ENCODE measurements at places on chromosomes 6 and 20. TPM values are rescaled to one million over a fixed set of nuclear protein-coding genes. Genes with fewer than 3 reads are reported as not detected.

Gene TUBB1
- total RNA-seq, result not detected

Gene VGLL2
- not detected for total RNA-seq

DNA sequence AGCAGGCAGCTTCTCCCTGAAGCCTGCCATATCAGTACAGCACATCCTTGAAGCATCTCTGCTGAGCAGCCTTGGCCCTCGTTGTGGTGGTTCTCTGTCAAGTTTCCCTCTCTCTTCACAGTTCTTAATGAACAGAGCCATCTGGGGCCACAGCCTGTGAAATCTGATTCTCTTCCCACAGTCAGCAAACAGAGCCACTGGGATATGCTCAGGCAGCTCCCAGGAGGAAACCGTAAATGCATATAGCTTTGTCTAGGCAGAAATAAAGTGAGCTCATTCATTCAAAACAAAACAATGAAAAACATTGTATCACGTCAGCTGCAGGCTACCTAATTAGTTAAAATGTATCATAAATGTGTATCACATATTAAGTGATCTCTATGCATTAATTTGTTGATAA is 80.3 kb downstream of the TBC1D7 start:
- peak; percentile 45 for DNase-seq

GRCh38 chr6:41538556-41539182 is 7.5 kb upstream of the FOXP4 start:
- peak; percentile 86 for DNase-seq

DNA sequence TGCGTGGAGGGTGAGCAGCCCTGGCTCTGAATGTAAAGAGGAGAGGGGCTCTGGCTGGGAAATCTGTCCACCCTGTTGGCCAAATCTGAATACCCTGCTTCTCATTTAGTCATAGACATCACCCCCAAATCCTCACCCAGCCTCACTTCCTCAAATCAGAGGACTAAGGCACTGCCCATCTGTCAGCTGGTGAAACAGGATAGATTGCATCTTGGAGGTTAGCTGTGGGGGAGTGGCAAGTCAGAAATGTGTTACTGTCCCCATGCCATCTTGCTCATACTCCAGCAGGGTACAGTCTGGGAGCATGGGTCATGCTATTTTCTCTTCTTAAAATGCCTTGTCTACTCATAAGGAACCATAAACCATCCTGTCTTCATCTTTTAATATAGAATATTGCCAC is 9.5 kb upstream of the DTNBP1 start:
- no peak for DNase-seq

DNA sequence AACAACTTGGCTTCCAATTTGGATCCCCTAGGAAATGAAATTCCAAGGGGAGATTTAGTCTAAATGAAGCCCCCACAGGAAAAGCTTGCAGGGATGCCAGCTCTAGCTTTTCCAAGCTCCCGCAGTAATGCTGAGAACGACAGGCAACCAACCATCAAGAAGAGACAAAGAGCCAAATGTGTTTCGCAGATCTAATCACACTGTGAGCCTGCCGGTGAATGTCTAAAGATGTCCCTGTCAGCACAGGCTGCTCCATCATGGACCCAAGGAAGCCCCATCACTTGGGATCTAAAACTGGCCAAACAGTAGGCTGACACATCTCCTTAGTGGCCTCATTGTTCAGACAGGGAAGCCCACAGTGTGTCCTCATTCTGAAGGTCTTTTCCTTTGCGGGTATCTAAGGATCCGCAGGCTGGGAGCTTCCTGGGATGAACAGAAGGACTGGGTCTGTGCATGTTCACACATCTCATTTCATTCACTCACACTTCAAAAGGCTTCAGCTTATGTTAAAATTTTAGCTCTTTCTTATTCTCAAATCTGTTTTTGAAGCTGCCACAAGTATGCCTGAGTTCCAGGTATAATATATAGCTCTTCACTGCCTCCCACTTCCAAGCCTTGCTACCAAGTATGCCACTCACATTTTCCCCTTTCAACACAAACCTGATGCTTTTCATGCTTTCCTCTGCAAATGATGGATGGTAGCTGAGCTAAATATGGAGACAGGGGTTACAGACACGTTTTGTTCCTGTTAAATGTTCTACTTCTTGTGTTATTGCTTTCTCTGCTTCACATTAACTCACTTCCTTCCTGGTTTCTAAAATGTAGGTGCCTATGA is 229.8 kb downstream of the HIVEP2 start:
- no peak for DNase-seq

DNA sequence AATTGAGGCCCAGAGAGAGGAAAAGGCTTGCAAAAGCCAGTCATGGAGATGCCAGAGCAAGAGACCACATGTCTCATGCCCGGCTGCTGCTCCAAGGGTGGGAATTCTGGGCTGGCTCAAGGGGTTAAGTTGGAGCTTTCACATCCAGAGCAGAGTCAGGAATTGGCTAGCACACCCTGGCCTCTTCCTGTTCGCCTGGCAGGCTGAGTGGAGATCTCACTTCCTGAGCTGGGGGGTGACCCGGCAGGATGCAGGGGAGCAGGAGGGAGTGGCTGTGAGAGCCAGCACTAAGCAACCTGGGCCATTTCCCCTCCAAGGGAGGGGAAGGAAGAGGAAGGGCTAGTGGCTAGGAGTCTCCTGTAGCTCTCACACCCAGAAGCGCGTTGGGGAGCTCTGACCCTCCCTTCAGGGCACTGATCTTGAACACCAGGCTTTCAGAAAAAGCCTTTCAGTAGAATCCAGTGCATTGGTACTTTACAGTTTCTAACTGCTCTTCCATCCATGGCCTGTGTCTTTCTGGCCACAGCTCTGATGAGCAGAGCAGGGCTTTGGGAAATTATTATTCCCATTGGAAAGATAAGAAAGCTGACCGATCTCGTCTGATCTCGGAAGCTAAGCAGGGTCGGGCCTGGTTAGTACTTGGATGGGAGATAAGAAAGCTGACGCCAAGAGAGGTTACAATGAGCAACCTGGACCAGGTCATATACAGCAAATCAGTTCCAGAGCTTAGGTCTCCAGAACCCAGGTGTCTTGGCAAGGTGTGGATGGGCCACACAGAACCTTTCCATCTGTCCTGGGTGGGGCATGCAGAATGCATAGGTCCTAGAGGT is 2.2 kb upstream of the CCM2L start:
- DNase-seq, result no peak

GRCh38 chr6:68701159-68701558 is 66.1 kb downstream of the ADGRB3 start:
- no peak for DNase-seq

Data from fibroblast of villous mesenchyme (primary cell).